ENCODE measurements at places on chromosomes 4 and X.

DNA sequence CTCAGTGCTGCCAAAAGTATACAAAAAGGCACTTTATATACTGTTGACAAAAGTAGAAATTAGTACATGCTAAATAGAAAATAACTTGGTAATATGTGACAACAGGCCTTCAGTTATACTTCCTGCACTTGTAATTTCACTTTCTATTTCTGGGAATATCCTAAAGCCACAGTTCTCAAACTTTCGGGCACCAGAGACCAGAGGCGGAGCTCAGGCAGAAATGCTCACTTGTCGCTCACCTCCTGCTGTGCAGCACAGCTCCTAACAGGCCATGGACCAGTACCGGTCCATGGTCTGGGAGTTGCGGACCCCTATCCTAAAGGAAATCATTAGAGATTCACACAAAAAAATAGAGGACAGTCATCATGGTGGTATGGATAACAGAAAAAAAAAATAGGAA, 25.7 kb downstream of the ACSL4 start:
- DNase-seq = no peak

DNA sequence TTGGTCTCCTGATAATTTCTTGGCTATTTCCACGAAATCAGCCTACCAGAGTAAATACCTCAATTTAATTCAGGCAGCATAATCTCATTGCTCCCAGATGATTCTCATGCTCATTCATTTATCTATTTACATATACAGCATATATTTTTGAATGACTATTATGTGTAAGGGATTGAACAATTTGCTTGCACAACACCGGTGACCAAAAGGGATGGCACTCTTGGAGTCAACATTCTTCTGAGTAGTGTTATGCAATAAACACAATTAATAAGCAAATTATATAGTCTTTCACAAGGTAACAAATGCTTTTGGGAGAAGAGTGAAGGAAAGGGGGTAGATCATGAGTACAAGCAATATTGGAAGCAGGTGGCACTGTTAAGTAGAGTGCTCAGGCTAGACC, 1015.3 kb downstream of the ARAP2 start:
- DNase-seq = no peak

DNA sequence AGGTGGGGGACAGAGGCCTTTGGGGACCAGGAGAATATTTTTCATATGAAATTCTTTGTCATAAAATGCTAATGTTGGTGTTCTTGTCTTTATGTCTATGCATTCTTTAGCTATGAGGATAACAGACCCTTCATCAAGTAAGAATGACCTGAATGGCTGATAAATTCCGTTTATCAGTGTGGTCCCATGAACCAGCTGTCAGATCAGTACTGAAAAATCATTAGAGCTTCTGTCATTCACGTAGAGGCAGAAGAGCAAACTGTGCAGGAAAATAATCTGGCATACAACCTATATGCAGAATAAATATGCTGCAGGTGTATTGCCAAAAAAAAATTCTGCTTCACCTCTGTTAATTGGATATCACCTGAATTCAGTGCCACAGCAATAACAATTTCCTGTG, 828.6 kb downstream of the ADGRL3 start:
- no peak for DNase-seq

- no peak for DNase-seq
These were observed 10.3 kb downstream of the MAOA start for GRCh38 chrX:43666311-43666912.

DNA sequence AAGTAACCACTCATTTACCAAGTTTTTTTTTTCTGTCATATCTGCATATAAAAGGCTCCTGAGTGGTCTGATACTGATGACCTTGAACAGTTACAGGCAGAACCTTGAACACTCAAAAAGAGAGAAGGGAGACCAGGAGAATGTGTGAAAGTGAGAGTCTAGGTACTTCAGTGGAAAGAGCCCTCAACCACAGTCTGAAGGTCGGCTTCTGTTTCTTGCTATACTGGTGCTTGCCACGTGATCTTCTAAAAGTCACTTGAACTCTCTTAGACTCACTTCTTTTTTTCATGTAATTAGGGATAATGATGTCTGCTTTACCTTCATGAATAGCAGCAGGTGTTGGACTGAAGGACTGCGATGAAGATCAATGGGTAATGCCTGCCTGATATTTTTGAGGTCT, 22.8 kb downstream of the GABRB1 start:
- DNase-seq = no peak

GRCh38 chr4:74364256-74364651, 691 bp upstream of the EREG start:
- DNase-seq = no peak

GRCh38 chrX:41900321-41900720, 23.0 kb downstream of the CASK start:
- no peak for DNase-seq

DNA sequence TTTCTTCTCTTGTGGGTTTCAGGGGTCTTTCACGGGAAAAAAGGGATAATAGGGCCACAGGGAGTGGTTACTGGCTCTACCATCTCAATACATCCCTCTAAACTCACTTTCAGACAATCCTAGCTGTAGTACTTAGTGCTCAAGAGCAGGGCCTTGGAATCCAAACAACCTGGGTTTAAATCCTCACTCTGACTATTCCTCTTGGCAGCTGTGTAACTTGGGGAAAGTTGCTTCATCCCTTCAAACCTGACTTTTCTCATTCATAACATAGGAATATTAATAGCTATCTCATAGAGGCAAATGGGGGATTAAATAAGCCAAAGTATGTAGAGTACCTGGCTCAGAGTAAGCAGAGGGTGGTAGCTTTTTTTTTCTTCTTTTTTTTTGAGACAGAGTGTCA, 32.4 kb downstream of the CCNG2 start:
- no peak for DNase-seq

- no peak for DNase-seq
These were observed 164.6 kb upstream of the BCOR start for GRCh38 chrX:40262157-40263013.

GRCh38 chr4:133058701-133059100, 90.4 kb upstream of the PCDH10 start:
- DNase-seq = no peak

- no peak for DNase-seq
These were observed 26.3 kb downstream of the UPF3B start for GRCh38 chrX:119826399-119826959.

GRCh38 chr4:154416190-154416547, 75.4 kb downstream of the DCHS2 start:
- DNase-seq = peak; percentile 6

- no peak for DNase-seq
These were observed 52.4 kb downstream of the AFF2 start for GRCh38 chrX:148552775-148553174.

DNA sequence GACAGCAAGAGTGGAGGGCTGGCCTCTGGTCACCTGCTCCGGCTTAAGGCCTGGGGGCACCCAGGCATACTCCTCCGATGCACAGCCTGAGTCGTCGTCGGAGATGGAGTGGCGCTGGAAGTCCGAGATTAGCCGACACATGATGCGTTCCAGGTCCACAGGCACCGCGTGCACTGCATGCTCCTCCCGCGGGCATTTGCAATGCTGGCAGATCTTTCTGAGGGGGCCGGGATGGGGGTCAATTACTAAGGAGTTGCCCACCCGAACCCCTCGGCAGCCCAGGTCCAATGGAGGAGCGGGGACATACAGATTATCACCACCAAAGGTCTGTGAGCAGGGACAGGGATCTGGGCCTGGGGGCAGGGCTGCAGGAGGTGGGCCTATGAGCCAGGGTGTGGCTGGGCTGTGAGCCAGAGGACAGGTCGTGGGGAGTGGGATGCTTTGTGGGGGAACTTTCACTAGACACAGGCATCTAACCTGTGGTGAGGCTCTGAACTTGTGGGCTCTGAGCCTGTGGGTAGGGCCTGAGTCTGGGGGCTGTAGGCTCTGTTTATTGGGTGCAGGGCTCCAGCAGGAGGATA, 2.4 kb downstream of the PRICKLE3 start:
- DNase-seq = no peak

- DNase-seq = no peak
These were observed 1019.7 kb downstream of the STPG2 start for GRCh38 chr4:97123573-97123972.

DNA sequence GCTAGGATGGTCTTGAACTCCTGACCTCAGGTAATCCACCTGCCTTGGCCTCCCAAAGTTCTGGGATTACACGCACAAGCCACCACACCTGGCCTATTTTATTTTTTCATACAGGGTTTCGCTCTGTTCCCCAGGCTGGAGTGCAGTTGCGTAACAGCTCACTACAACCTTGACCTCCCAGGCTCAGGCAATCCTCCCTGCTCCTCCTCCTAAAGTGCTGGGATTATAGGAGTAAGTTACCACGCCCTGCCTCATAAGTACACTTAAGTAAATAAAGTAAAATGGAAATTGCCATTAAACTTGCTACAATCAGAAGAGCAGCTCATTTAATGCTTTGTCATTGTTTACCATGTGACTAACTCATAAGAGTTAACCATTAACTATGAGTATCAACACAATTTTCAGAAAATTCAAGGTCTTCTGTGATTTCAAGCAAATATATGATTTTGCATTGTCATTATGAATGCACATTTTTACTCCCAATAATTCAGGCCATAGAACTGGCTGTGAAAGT, 12.3 kb downstream of the UGDH start:
- no peak for DNase-seq

- DNase-seq = peak; percentile 42
These were observed 10.8 kb upstream of the KLKB1 start for GRCh38 chr4:186216465-186217024.

- DNase-seq = no peak
These were observed 404.6 kb downstream of the PRDM5 start for GRCh38 chr4:120517966-120518365.

- no peak for DNase-seq
These were observed 146.7 kb upstream of the PSAPL1 start for GRCh38 chr4:7581477-7581876.

GRCh38 chr4:122170775-122171174, 18.6 kb downstream of the BLTP1 start:
- DNase-seq = no peak

- no peak for DNase-seq
These were observed 122.9 kb downstream of the RS1 start for GRCh38 chrX:18548996-18549395.

GRCh38 chr4:109947457-109947856, 34.8 kb downstream of the EGF start:
- no peak for DNase-seq

DNA sequence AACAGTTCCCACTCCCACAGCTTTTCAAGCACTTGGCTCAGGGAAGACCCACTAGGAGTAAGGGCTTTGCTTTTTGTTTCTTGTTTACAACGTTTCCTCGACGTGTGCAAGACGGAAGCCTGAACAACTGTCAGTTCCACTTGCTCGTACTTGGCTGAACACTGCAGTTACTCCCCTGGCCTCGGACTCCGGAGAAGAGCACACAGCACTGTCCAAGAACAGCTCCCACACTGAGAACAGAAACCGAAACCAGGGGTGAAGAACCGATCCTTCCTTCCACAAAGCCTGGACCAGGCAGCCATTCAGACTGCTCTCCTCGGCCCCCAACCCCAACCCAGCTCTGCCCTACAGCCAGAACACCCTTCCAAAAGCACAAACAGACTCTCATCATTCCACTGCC, 25.5 kb downstream of the IRF2 start:
- DNase-seq = no peak

- no peak for DNase-seq
These were observed 9.3 kb upstream of the EFHC2 start for GRCh38 chrX:44352758-44353157.

GRCh38 chr4:167185465-167185864, 48.8 kb downstream of the SPOCK3 start:
- DNase-seq = no peak

DNA sequence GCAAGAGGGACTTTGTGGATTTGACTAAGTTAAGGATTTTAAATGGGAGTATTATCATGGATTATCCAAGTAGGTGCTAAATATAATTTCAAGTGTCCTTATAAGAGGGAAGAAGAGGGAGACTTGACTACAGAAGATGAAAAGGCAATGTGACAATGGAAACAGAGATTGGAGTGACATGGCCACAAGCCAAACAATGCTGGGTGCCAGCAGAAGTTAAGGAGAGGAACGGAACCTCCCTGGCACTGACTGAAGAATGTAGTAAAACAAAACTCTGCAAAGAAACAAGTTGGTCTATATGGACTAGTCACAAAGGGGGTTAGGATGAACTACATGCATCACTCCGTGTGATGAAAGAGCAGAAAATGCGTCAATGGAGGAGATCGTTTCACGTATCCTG, 395.8 kb upstream of the GALNT7 start:
- no peak for DNase-seq

DNA sequence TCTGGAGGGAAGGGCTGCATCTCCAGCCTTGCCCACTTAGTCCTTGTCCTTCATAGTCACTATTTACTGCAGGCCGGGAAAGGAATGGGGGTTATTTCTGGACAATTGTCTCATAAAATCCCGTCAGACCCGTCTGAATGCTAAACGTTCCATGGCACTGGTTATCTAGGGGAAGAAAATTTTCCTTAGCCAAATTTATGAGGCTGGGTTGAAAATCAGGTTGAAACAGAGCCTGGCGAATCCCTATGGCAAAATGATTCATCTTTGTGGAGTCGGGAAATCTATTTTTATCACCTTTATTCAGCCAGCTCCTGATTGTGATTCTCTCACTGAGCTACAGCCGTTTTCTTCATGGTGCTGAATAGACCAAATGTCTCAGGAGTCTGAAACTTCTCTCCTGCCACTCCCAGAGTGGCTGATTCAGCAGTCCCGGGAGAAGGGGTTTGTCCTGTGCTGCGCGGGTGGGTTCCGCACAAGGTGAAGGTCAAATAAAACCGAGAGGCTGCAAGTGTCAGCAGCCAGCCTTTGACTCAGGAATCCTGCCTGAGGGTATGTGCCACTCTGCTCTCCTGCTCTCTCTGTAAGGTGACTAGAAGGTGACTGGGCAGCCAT, 1.0 kb downstream of the LIMCH1 start:
- no peak for DNase-seq
